IMR-90 (cell line): ENCODE measurements at places on chromosomes 2 and 18. TPM values are rescaled to one million over a fixed set of nuclear protein-coding genes. Genes with fewer than 3 reads are reported as not detected.

The ALPI gene
- polyA plus RNA-seq = not detected in 2 replicates

The TEX44 gene
- not detected in 2 replicates for polyA plus RNA-seq

The SP140 gene
- 1.1 and 1.4 TPM in 2 replicates for polyA plus RNA-seq

- no peak for DNase-seq
These were observed 117.6 kb upstream of the APCDD1 start for GRCh38 chr18:10336749-10337350.

- no peak for DNase-seq
These were observed 1.5 kb downstream of the TET3 start for GRCh38 chr2:73986085-73986681.

- no peak for DNase-seq
These were observed 328.1 kb upstream of the PKDCC start for GRCh38 chr2:41719756-41720155.

- no peak for DNase-seq
These were observed 237.3 kb downstream of the LTBP1 start for GRCh38 chr2:33184041-33184440.

DNA sequence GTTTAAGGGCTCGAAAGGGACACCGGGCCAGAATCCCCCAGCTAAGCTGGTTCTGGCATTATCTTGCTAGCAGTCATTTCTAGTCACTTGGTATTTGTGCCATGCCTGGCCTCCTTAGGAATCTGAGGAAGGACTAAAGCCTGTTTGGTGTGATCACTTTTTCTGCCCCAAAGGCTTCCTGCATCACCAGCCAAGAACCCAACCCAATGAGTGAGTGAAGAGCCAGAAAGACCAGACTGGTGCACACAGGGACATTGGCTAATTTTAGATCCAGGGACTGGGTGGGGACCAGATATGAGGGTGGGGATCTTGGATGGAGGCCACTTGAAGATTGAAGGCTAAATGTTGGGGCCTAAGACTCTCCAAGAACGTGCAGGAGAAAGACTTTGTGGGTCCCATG lies 411.9 kb upstream of the TNP1 start:
- no peak for DNase-seq

- no peak for DNase-seq
These were observed 55.0 kb downstream of the PLEKHM3 start for GRCh38 chr2:207970147-207970825.
